ENCODE measurements at places on chromosomes 3 and 15. TPM values are rescaled to one million over a fixed set of nuclear protein-coding genes. Genes with fewer than 3 reads are reported as not detected.

RUBCN gene
- total RNA-seq, result 3.7 TPM

ENTPD3 gene
- 1.6 TPM for total RNA-seq

DISP2 gene
- total RNA-seq, result under 0.01 TPM

RETNLB gene
- total RNA-seq, result not detected

ADCY5 gene
- 6.8 TPM for total RNA-seq

NKIRAS1 gene
- 17.2 TPM for total RNA-seq

ZIC1 gene
- 8.4 TPM for total RNA-seq

KLHL6 gene
- 1.0 TPM for total RNA-seq

PYGO1 gene
- total RNA-seq, result 10.4 TPM

C2CD4A gene
- not detected for total RNA-seq

ISLR2 gene
- 2.1 TPM for total RNA-seq

ISG20 gene
- 0.52 TPM for total RNA-seq

HGD gene
- total RNA-seq, result not detected

NEK11 gene
- 20.9 TPM for total RNA-seq

CPN2 gene
- not detected for total RNA-seq

GAP43 gene
- 1.0 TPM for total RNA-seq

TMOD2 gene
- total RNA-seq, result 8.4 TPM

SCAANT1 gene
- total RNA-seq, result not detected

CAMKV gene
- not detected for total RNA-seq

SERINC4 gene
- under 0.01 TPM for total RNA-seq

C15orf40 gene
- total RNA-seq, result 18.3 TPM

CSK gene
- total RNA-seq, result 13.6 TPM

CMTM6 gene
- 26.6 TPM for total RNA-seq

SLC35G2 gene
- total RNA-seq, result 2.1 TPM

FSTL1 gene
- total RNA-seq, result 377 TPM

CCR9 gene
- total RNA-seq, result 0.52 TPM

CHRNA3 gene
- not detected for total RNA-seq

MITF gene
- 11.0 TPM for total RNA-seq

ERICH6 gene
- total RNA-seq, result not detected

CPNE9 gene
- total RNA-seq, result 0.52 TPM

FAM162A gene
- 13.0 TPM for total RNA-seq

ZMYND10 gene
- 0.52 TPM for total RNA-seq

ADAMTS7 gene
- 7.3 TPM for total RNA-seq

PLCH1 gene
- total RNA-seq, result 0.52 TPM

RTP4 gene
- total RNA-seq, result 1.0 TPM

PSTPIP1 gene
- total RNA-seq, result 2.1 TPM

NANOGP8 gene
- total RNA-seq, result not detected

PLIN1 gene
- 39.7 TPM for total RNA-seq

FILIP1L gene
- 29.2 TPM for total RNA-seq

C3orf85 gene
- not detected for total RNA-seq

CDCP1 gene
- total RNA-seq, result under 0.01 TPM
